HT-29 (cell line): ENCODE measurements at places on chromosomes 3 and 15. TPM values are rescaled to one million over a fixed set of nuclear protein-coding genes. Genes with fewer than 3 reads are reported as not detected.

MEX3B gene
- 0.92 and 1.7 TPM in 2 replicates for total RNA-seq

DZIP1L gene
- not detected in 2 replicates for total RNA-seq

CPB1 gene
- total RNA-seq: not detected in 2 replicates

CADM2 gene
- total RNA-seq: not detected in 2 replicates

SIDT1 gene
- 4.8 and 5.5 TPM in 2 replicates for total RNA-seq

MESP1 gene
- 0.23 and 0.71 TPM in 2 replicates for total RNA-seq

PDCD6IP gene
- 91.1 and 134 TPM in 2 replicates for total RNA-seq

CDAN1 gene
- total RNA-seq: 15.2 and 28.4 TPM in 2 replicates

CACNA1D gene
- total RNA-seq: 17.1 and 25.3 TPM in 2 replicates

OXTR gene
- 0.13 and 0.60 TPM in 2 replicates for total RNA-seq

CYP8B1 gene
- not detected in 2 replicates for total RNA-seq

RASGRP1 gene
- 0.08 and 1.3 TPM in 2 replicates for total RNA-seq

BOC gene
- total RNA-seq: not detected in 2 replicates

AMT gene
- total RNA-seq: 0.97 and 3.9 TPM in 2 replicates

RHCG gene
- total RNA-seq: not detected in 2 replicates

THBS1 gene
- 5.6 and 12.5 TPM in 2 replicates for total RNA-seq

SLC4A7 gene
- 12.7 and 19.6 TPM in 2 replicates for total RNA-seq

PARP15 gene
- total RNA-seq: not detected in 2 replicates

EOGT gene
- total RNA-seq: 5.4 and 6.6 TPM in 2 replicates

NANOGP8 gene
- total RNA-seq: not detected in 2 replicates

FSIP1 gene
- total RNA-seq: 0.48 and 2.1 TPM in 2 replicates

MYRIP gene
- 0.03 and 0.08 TPM in 2 replicates for total RNA-seq

POC1A gene
- 25.2 and 27.4 TPM in 2 replicates for total RNA-seq

PATL2 gene
- 0.20 TPM in 1 of 2 replicates, not detected in the other for total RNA-seq

NR1I2 gene
- total RNA-seq: 0.08 TPM in 1 of 2 replicates, not detected in the other

ZDHHC23 gene
- total RNA-seq: 11.5 and 12.6 TPM in 2 replicates

SLC24A5 gene
- not detected in 2 replicates for total RNA-seq

CD200R1L gene
- not detected in 2 replicates for total RNA-seq

ASB14 gene
- total RNA-seq: not detected in 2 replicates

MYO9A gene
- total RNA-seq: 7.2 and 11.4 TPM in 2 replicates

TRIM71 gene
- not detected in 2 replicates for total RNA-seq

RAB6B gene
- total RNA-seq: not detected in 2 replicates

EPHB3 gene
- 29.4 and 30.5 TPM in 2 replicates for total RNA-seq

WDR93 gene
- total RNA-seq: 0.08 and 0.61 TPM in 2 replicates

UBL7 gene
- total RNA-seq: 45.1 and 57.1 TPM in 2 replicates

ZNF502 gene
- 0.23 and 0.79 TPM in 2 replicates for total RNA-seq

ACSBG1 gene
- 1.4 and 3.6 TPM in 2 replicates for total RNA-seq

EDEM1 gene
- 35.8 and 36.0 TPM in 2 replicates for total RNA-seq

NEK4 gene
- 14.6 and 15.6 TPM in 2 replicates for total RNA-seq

CD96 gene
- not detected in 2 replicates for total RNA-seq

FEM1B gene
- total RNA-seq: 22.0 and 23.6 TPM in 2 replicates

C2CD4B gene
- 0.25 TPM in 1 of 2 replicates, not detected in the other for total RNA-seq

TMEM212 gene
- total RNA-seq: 0.05 TPM in 1 of 2 replicates, not detected in the other

CCDC33 gene
- total RNA-seq: 9.9 and 17.0 TPM in 2 replicates

PLA2G4E gene
- total RNA-seq: not detected in 2 replicates
